ENCODE measurements at places on chromosomes 3 and 15.

- DNase-seq, result no peak
These were observed 742 bp upstream of the SEMA7A start for GRCh38 chr15:74434263-74435136.

DNA sequence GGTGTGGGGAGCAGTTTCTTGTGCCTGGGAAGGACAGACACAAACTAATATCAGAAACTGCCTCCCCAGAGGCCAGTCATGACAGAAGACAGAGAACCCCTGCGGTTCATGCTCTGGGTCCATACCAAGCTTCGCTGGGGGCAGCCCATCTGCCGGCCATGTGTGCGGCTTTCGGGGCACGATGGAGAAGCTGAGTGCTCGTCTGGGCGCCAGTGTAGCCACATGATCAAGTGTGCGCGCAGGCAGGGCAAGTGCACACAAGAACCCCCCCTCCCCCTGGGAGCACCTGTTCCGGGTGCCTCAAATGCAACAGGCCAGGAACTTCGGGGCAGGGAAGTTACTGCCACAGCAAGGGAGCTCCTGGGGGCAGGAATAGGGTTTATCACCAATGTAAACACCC lies 1.8 kb downstream of the ADAMTS17 start:
- DNase-seq, result no peak

GRCh38 chr15:71730277-71731144 lies 79.8 kb upstream of the NR2E3 start:
- DNase-seq, result peak; percentile 40

- DNase-seq, result no peak
These were observed 8.2 kb downstream of the DIPK2A start for GRCh38 chr3:143979813-143980212.

GRCh38 chr3:105598042-105598796 lies 231.5 kb downstream of the ALCAM start:
- no peak for DNase-seq

DNA sequence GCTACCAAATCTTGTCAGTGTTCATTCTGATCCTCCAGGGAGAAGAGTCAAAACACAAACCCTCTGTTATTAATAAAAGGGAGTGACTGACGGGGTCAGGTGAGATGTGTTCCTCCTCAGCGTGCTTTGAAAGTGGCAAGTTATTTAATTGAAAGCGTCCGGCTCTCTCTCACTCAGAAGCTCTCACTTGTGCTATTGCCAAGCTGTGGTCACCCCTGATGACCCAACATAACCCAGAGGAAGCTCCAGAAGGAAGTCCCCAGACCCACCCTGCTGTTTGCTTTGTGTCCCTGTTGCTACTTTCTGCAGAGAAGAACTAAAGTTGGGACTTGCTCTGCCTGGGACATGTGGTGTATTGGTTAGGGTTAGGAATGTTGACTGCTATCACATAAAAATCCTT lies 235.6 kb downstream of the EDEM1 start:
- DNase-seq, result no peak

DNA sequence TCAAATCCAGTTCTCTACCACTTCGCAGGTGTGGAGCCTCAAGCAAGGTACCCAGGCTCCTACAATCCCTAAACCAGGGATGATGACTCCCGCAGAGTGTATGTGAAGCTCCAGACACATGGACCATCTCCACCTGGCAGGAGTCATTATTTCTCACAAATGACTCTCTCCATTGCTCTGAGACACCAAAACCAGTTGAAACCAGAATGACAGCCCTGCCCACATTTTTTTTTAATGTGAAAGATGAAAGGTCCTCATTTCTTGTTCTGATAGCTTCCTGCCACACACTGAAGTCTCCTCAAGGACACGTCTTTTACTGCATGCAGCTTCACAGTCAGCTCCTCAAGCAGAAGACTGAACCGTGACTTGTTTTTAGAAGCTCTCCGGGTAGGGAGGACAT lies 61.4 kb upstream of the ZBTB38 start:
- DNase-seq, result no peak

- peak; percentile 63 for DNase-seq
These were observed 45.3 kb downstream of the CAPN3 start for GRCh38 chr15:42404461-42405235.

GRCh38 chr3:87370007-87370406 lies 93.6 kb upstream of the POU1F1 start:
- no peak for DNase-seq

DNA sequence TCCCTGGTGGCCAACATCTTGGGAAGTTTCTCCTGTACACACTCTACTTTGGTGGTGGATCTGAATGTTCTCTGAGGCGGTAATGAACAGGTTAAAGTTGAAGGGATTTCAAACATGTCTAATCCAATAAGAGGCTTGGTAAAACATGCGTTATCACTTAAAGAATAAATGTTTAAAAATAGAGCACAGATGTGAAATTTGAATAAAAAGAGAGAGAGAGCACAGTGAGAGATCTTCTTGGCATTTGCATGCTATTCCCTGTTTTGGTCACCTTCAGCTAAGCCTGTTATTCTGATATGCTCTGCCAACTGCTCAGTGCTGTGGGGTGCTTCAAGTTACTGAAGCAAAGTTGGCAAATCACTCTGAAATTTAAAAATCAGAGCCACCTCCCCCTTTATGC lies 237.7 kb upstream of the WNT5A start:
- DNase-seq, result no peak

DNA sequence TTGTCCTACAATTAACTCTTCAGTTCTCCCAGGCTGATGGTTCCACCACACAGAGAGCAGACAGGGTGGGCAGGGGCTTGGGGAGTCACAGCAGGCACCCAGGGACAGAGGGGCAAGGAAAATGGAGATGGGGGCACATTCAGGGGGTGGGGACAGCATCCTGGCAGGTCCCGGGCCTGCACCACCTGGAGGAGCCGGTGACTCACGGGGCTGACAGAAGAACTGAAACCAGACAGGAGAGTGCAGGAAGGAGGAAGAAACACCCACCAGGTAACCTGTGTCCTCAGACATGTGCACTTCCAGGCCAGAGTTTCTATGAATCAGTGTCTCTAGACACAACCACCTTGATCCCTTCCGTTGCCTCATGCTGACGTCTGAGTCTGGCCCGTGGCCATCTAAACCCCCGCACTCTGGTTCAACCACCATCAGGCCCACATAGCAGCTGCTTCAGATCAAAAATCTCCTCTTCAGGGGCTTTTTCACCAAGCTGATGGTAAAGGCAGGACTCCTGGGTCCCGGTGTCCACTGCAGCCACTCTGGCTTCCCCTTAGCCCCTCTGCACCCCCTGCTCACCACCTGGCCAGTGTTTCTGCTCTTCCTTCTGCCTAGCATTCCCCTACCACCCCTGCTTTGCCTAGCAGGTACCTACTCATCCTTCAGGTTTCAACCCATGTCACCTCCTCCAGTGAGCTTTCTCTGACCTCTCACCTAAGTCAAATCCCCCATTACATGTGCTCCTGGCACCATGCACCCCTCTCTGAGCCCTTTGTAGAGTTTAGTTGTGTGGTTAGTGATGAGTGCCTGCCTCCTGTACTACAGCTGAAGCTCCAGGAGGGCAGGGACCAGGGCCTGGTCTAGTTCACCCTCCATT lies 16.5 kb upstream of the CYP11A1 start:
- DNase-seq, result no peak

- DNase-seq, result no peak
These were observed 1.9 kb upstream of the MEX3B start for GRCh38 chr15:82047453-82048400.

DNA sequence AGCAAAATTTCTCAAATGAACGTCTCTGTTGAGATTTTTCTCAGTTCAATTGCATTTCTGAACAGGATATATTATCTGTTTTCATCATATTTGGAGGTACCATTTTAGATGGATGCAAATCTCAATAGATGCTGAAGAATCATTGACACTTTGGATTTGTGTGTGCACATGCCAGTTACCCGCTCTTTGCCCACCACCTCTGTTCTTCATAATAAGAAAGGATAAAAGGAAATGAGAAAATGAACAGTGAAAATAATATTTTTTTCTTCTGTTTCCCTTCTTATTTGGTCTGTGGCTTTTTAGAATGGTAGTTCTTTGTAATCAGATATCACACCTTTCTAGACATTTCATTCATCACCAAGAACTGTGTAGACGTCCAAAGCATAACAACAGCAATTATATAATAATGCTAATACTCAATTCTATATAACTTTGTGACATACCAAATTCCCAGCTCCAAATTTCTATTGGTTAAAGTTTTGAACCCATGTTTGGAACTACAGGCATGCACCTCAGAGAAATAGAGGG lies 256.7 kb upstream of the SATB1 start:
- DNase-seq, result no peak

GRCh38 chr3:117567906-117568305 lies 858.3 kb downstream of the TUSC7 start:
- DNase-seq, result no peak

- no peak for DNase-seq
These were observed 71.3 kb upstream of the CGNL1 start for GRCh38 chr15:57305009-57305408.

DNA sequence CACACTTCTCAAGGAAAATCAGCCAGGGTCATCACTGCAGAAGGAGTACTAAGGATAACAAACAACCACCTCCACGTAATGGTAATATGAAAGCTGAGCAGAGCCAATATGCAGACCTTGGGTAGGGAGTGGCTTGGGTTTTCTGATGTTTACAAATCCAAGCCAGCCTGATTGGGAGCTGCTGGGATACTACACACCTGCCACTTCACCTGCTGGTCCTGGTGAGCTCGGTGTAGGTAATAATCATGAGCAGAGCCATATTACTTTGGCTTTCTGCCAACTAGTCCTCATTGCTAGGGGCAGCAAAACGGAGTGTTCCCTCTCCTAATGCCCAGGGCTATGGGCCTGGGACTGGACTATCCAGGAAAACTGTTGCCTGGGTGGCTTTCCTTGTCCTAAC lies 433.5 kb upstream of the PPP2R3A start:
- no peak for DNase-seq

DNA sequence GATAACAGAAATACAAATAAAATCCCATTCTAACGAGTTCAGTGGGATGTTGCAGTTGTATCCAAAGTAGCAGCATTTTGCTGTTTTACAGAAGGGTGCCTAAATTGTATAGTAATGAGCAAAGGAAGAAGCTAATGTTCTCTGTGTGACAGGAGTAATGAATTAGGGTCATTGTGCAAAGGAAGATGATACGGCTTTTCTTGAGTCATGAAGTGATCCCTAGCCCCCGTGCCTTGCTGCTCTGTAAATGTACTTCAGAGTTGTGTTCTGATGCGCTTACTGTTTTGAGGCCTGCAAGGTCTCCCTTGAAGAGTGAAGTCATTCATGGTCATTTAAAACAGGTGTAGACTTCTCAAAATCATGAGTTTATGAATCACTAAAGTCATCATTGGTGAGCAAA lies 37.9 kb downstream of the ATP1B3 start:
- DNase-seq, result no peak

DNA sequence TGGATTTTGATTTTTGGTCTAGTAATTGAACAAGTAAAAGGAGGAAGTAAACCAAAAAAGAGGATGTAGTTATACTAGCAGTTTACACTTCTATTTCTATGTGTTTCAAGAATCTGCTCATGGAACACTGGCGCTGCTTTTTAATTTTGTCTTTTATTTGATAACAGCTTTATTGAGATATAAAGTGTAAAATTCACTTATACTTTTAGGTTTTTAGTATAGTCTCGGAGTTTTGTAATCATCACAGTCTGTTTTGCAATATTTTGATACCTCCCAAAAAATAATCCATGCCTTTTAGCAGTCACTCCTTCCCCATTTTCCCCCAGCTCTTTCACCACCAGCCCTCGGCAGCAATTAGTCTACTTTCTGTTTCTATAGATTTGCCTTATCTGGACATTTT lies 18.0 kb downstream of the UBE2E2 start:
- DNase-seq, result no peak

DNA sequence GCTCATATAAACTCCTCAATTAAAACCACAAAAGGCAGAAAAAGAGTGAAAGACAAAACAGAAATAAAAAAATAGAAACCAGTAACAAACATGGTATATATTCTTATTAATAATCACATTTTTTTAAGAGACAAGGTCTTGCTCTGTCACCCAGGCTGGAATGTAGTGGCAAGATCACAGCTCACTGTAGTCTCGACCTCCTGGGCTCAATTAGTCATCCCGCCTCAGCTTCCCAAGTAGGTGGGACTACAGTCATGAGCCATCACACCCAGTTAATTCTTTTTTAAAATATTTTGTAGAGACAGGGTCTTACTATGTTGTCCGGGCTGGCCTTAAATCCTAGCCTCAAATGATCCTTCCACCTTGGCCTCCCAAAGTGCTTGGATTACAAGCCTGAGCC lies 37.1 kb downstream of the FAM240A start:
- no peak for DNase-seq

DNA sequence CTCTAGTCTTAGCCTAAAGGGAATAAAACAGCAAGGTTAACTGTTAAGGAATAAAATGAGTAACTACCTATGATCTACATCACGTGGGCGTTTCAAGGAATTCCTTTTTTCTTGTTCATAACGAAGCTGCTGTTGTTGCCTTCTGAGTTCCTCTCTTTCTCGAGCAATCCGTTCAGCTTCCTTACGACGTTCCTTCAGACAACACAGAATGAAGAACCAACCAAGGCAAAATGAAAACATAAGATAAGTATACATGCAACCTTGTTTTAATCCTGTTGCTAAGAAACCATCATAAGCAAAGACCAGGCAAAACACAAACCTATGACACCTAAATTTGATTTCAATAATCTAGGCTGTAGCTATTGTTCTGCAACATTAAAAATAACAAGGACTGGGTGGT lies 44.1 kb downstream of the SLTM start:
- DNase-seq, result no peak

GRCh38 chr3:14468621-14468981 lies 66.2 kb downstream of the SLC6A6 start:
- no peak for DNase-seq

DNA sequence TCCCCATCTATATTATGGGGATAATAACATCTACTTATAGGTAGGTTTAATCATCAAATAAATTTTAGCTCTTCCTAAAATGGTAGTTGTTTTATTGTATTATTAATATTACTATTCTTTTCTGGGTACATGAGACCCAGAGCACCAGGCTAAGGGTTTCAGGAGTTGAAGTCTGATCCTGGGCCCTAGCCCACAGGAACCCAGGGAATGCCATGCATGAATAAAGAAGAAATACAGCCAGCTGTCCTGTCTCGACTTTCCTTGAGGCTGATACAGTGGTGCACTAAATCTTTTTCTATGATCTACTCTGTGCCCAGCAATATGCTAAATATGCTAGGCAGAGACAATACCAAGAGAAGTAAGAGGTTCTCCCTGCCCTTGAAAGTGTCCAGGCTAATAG lies 72.1 kb upstream of the ATP2C1 start:
- no peak for DNase-seq

DNA sequence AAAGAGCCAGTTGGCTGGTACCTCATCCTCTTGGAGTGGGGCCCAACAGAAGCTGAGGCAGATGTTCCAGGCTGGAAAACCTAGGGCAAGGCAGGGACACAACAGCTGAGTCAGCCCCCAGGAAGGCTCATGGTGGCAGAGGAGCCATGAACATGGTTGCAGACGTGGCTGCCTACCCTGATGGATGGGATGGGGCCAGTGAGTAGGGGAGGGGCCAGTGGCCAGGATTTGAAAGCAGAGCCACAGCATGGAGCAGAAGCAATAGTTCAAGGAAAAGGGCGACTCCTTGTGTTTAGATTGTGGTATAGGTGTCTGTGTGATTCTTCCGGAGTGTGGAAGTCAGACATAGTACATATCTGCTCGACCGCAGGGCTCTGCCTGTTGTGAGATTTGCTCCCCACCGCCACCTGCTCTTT lies 24.2 kb downstream of the PXYLP1 start:
- no peak for DNase-seq

- no peak for DNase-seq
These were observed 17.2 kb upstream of the ADIPOQ start for GRCh38 chr3:186825294-186825821.

GRCh38 chr3:20743553-20744321 lies 557.7 kb upstream of the SGO1 start:
- no peak for DNase-seq

- no peak for DNase-seq
These were observed 271.7 kb downstream of the SHQ1 start for GRCh38 chr3:72576563-72576962.
